ENCODE measurements at places on chromosomes 6 and 20.

- no peak for DNase-seq
Measured at GRCh38 chr6:107711412-107712236, 112.5 kb downstream of the SCML4 start.

DNA sequence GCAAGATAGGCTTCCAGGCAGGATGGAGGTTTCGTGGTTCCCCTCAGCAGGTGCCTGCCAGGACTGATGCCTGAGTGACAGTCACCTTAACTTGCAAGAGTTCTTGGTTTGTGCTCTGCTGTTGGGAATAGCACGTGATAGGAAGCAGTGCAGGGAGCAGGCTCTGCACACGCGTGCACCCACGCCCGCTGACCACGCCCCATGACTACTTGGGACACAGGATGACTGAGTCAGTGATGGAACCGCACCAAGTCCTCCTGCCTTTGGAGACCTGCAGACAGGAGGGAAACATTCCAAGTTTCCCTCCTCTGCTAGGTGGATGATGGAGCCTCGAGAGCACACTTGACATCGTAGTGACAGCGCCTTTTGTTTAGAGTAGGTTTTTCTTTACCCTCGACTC is 164.2 kb downstream of the DTNBP1 start:
- no peak for DNase-seq

DNA sequence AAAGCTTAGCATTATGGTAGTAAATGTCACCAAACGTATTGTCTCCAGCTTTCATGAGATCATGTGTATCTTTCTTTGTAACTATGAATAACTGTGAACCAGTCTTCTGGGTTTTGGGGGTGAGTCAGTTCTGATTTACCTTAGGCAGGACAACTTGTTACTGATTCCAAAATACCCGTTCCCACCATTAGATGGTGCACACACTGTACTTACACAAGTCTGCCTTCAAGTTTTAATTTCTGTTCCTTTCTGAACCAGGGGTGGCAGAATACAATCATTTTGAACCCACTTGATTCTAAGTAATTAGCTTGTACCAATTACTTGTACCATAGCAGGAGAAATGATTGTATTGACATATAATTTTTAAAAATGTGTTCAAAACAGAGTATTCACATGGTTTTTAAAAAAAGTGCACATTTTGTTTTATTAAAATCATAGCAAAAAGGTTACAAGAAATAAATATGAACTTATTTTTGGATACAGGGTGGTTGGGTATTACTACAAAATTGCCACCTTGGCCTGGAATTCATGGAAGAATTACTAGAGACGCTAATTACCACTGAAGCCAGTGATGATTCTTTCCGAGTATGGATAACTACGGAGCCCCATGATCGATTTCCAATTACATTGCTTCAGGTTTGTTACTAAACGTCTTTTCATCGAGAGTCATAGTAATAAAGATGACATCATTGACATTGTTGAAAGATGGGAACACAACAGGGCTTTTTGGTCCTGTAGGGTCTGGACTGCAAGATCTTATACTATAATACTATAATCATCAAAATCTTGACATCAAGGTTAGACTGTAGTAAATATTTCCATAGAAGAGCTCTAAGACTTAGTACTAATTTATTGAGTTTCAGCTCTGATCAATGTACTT is 75.2 kb upstream of the GLP1R start:
- DNase-seq: peak; percentile 62

GRCh38 chr6:160667639-160668481 is 3.8 kb upstream of the LPA start:
- peak; percentile 25 for DNase-seq

DNA sequence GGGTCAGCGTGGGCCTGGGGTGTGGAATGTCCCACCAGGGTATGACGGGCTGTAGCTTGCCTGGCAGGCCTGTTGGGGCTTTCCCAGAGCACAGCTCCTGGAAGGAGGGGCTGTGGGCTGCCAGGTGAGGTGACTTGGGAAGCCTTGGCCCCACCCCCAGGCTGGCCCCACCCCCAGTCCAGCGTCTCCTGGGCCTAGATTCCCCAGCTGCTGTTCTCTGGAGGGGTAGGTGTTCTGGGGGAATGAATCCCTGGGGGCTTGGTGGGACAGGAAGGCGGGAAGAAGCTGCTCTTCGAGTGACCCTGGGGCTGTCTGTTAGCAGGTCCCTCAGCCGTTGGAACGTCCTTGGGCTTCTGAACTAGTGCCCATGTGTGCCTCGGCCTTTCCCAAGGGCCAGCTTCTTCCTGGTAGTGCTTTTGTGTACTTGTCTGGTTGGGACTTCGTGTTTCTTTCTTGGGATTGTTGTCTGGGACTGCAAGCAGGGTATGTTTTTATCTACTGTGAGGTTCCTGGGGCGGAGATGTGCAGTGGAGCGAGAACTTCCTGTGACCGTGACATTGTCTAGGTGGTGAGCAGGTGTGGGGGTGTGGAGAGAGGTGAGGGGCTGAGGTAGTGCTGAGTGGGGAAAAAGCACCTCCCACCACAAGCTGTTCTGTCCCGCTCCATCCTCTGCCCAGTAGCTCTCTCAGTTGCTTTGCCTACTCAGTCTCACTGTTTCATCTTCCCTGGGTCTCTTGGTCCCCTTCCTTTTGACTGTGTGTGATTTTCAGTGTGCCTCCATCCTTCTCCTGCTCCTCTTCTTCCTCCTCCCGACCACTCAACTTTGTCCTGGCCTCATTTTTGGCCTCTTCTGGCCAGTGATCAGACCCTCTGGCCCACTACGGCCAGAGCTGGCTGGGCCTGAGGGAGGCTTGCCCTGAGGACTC is 1.3 kb upstream of the DDR1 start:
- peak; percentile 84 for DNase-seq

- peak; percentile 67 for DNase-seq
Measured at GRCh38 chr20:19887556-19888268, 129.4 kb upstream of the NAA20 start.

Measured in large intestine (tissue), 12 donors.